ENCODE measurements at places on chromosomes 5 and 9.

GRCh38 chr9:127921557-127922120 lies 4.8 kb upstream of the ST6GALNAC4 start:
- DNase-seq = peak; percentile 71

- DNase-seq = no peak
These were observed 51.6 kb upstream of the SARDH start for GRCh38 chr9:133789778-133790177.

DNA sequence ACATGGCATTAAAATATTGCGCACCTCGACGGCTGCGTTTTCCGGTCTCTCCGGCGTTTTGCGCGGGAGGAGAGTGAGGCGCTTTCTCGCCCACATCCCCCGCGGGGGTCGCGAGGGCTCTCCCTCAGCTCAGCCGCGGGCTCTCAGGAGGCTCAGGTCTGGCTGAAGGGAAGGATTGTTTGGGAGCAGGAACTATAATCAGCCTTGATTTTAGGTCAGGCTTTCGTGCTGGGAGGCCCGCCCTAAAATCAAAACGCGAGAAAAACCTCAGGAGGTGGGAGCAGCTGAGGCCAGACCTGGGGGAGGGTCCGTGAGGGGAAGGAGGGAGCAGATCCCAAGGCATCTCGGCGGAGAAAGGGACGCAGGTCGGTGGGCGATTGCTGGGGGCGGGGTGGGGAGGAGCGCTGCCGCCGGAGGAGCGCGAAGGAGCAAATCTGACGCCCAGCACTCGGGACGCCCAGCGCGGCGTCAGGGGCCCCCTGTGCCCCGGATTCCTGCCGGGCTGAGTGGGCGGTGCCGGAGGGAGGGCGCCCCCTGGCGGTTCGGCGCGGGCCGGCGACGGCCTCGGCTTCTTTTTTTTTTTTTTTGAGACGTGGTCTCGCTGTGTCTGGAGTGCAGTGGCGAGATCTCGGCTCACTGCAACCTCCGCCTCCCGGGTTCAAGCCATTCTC lies 18.7 kb upstream of the RNF130 start:
- DNase-seq = peak; percentile 89

DNA sequence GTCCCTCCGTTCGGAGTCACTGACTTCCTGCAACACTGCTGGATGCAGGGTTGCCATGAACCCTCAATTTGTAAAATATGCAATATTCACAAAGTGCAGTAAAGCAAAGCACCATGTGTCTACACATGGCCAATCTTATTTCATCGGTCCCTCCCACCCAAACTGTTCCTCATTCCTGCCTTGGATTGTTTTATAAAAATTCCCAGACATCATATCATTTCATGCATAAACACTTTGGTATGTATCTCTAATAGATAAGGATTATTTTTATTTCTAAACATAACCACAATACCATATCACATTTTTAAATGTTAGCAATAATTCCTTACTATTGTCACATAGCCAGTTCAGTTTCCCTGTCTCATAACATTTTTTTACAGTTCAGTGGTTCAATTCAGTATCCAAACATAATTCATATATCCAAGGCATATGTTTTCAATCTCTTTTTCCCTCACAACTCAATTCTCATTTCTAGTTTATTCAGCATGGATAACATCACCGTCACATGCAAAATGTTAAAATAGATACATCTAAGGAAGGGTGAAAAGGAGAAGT lies 82.0 kb upstream of the PCAT7 start:
- DNase-seq = no peak

DNA sequence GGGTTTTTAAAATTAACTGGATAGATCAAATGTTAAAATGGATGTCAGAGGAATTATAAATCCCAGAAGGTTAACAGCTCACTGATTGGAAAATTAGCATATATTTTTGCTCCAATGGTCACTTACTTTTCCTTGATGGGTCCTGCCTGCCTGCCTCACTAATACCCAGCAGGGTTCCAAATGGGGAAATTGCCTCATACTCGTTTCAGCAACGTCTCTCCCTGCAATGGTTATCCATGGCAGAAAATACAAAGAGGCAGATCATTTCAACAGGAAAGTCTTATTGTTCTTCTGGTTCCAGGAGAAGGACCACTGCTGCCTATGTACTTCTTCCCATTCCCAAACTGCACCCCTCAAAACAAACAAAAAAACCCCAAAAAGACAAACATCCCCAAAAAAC lies 71.3 kb downstream of the ERP44 start:
- no peak for DNase-seq

DNA sequence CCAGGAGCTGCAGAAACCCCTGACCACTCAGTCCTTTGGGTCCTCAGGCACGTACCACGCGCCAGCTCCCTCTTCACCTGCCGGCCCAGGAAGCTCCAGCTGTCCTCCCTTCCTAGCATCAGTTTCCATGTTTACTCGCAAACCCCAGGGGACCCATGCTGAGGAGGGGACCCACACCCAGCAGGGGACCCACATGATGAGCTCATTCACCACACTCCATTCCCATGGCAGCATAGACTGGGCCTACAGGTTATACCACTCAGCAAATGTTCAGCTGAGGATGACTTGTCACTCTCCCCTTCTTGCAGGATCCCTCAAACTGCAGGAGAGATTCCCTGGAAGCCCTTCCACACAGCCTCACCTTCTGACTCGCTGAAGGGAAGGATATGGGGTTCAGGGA lies 73.5 kb upstream of the GALNT10 start:
- DNase-seq = peak; percentile 65

DNA sequence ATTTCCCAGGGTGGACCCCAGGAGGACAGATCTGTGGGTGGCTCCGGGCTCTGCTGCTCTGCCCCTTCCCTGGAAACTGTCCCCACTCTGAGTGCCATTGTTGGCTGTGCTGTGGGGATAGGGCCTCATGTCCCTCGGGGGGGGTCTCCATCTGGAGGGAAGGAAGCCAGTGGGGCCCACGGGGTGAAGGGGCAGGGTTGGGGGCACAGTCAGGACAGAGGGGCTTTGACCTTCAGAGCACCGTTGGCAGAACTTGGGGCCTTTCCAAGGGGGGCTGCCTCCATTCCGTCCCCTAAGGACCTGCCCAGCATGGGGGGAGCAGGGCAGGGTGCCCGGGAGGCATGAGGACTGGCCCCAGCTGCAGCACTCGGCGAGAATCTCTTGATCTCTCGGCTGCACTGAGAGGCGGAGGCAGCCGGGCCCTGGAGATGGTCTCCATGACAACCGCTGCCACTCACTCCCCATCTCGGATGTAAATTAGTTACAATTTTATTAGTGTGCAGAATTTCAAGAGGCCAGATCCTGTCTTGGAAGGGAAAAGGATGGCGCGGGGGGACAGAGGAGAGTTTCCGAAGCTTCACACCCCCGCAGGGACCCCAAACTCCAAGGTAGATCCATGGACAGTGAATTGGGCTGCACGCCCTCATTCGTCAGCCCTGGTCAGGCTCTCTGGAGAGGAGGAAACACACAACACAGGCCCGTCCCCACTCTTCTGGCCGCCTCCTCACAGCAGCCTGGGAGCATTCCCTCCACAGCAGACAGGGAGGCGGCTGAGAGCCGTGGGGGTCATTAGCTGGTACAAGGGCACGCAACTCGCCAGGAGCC lies 216.2 kb upstream of the IER5L start:
- peak; percentile 51 for DNase-seq

GRCh38 chr9:71506821-71507220 lies 261.5 kb downstream of the CEMIP2 start:
- no peak for DNase-seq

- DNase-seq = peak; percentile 22
These were observed 835.5 kb downstream of the TLE4 start for GRCh38 chr9:80407220-80407619.

GRCh38 chr5:111697881-111698757 lies 58.9 kb downstream of the NREP start:
- DNase-seq = peak; percentile 33

- no peak for DNase-seq
These were observed 173.1 kb downstream of the AOPEP start for GRCh38 chr9:94899464-94900221.

DNA sequence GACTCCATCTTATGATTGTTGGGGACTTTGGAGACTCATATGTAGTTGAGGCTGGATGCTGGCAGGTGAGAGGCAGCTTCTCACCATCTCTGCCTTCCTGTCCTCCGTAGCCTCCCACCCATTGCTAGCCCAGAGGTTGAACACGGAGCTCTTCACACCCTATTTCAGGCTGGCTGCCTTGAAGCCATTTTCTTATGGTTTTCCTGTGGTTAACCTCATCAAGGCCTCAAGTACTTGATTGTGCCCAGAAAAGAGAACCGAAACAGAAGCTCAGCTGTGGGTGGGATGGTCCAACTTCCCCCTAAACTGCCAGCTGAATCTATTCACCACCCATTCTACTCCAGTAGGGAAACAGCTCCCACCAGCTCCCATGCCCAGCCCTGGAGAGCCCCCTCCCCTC lies 102.9 kb downstream of the LIFR start:
- no peak for DNase-seq

DNA sequence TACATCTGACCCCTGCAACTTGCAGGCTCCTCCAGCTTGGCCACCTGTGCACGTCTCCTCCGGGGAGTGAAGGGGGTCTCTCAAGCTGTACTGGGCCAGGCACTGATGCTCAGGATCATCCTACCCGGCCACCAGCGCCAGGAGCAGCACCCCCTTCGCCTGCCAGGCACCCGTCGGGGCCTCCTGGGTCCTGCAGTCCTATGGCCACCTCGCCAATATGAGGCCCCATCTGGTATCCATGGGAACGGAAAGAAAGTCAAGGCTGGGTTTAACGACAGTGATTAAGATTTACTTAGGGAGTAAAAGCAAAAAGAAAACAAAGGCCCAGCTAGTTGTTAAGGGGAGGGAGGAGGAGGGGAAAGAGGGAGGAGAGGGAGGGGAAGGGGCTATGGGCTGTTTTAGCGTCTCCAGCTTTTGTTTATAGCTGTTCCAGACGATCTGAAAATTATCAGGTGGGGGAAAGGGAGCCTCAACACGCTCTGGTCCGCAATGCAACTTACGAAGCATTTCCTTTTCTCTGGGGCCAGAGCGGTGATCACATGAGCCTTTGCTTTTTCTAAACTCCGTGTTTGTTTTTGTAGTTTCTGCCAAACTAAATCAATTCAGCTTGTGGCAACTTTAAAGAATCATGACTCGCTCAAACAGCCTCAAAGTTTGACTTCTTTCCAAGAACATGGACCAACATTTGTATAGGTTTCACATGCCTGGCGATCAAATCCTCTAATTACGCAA lies 132.4 kb downstream of the ROR2 start:
- peak; percentile 87 for DNase-seq

DNA sequence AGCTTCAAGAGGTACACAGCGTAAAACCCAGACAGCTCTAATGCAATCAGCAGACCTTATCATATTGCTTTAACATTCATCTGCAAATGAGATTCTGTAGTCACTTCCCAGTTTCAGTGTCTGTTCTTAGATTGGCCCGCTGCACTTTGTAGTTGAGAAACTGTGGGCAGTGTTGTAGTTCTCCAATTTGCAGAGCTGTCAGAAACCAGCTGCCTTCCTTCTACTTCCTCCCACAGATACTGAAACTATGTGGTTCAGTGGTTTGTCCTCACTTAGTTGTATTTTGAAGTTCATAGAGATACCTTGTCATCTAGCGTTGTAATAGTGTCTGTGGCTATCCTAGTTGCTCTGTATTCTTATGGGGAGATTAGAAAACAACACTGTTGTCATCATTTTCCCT lies 39.6 kb upstream of the TRIM36 start:
- no peak for DNase-seq

- DNase-seq = no peak
These were observed 186.7 kb upstream of the RASA1 start for GRCh38 chr5:87081016-87081415.

DNA sequence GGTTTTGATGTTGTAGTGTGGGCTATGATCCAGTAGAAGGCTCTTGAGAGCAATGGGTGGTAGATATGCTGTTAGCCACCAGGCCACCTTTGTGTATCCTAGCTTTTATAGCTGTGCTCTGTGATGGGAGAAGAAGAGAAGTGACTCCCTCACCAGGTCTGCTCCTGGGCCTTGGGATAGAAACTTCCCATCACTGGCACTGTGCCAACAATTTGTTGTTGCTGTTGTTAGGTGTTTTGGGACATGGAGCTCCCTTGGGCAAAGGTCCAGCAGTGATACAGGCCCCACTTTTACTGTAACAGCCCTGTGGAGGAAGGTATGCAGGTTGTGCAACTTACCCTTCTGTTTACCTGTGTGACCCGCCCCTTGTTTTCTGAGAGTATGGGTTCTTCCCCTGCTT lies 570.9 kb upstream of the GRIN3A start:
- no peak for DNase-seq

GRCh38 chr9:107898761-107899160 lies 409.2 kb upstream of the KLF4 start:
- DNase-seq = no peak

DNA sequence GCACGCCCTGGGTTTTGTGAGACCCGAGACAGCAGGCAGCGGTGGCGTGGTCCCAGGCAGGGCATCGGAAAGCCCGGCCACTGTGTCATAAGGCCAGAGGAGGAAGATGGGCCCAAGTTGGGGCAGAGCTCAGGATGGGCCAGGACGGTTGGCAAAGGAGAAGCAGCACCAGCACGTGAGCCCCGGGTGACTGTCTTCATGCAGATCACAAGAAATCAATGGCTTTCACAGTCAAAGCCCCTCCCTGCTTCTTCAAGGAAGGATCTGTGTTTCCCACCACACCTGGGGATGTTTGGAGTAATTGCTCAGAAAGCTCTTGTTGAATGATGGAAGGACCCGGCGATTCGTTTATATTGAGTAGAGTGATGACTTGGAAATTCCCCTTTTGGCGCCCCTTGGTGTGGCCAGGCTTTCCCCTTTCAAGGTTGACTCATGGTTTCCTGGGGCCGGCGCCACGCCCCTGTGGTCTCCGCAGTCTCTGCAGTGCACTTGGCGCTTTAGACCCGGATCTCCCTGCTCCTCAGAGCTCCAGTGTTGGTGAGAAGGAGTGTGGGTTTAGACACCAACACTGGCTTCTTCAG lies 52.1 kb downstream of the IL31RA start:
- DNase-seq = no peak

DNA sequence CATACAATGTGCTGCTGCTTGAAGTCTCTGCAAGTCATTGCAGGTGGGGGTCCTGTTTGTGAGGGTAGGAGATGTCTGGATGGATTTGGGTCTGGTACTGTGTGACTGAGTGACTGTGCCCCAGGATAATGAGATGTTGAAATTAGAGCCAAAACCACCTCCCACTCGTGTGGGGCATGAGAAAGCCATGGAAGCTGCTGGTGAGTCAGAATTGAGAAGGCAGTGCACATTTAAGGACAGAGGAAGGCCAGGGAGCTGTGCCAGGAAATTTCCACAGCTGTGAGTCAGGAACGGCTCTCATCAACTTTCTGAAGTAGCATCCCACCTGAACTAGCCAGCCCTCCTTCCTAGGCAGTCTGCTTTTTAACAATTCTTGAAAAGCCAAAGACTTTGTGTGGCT lies 229.8 kb downstream of the DRD1 start:
- no peak for DNase-seq

GRCh38 chr5:37804401-37804800 lies 35.4 kb downstream of the GDNF start:
- peak; percentile 74 for DNase-seq

GRCh38 chr5:56959326-56959725 lies 7.4 kb upstream of the MIER3 start:
- no peak for DNase-seq

DNA sequence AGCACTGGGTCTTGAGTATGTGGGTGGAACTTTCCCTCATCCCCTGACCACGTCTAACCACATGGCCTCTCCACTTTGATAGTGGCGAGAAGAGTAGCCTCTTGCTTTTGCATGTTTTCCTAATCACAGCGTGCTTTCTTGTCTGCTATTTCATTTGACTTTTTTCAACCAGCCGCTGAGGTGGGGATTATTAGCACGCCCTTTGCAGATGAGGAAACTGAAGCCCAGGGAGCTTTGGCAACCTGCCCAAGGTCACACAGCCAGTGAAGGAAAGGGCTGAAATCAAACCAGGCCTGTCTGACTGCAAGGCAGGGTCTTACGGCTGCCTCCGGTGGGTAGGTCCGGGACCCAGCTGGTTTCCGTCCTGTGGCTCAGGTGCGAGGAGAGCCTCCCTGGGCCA lies 106.5 kb upstream of the MSX2 start:
- peak; percentile 65 for DNase-seq
